AG09319 (cell line): ENCODE measurements at places on chromosomes 3 and 15.

- no peak for DNase-seq
Measured at GRCh38 chr3:61892891-61893290, 331.5 kb downstream of the PTPRG start.

DNA sequence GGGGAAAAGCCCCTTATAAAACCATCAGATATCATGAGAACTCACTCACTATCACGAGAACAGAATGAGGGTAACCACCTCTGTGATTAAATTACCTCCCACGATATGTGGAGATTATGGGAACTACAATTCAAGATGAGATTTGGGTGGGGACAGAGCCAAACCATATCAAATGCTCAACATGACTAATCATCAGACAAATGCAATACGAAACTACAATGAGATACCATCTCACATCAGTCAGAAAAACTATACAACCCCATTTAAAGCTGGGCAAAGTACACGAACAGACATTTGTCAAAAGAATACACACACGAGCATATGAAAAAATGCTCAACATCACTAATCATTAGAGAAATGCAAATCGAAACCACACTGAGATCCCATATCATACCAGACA lies 67.7 kb downstream of the SCAPER start:
- DNase-seq: no peak

DNA sequence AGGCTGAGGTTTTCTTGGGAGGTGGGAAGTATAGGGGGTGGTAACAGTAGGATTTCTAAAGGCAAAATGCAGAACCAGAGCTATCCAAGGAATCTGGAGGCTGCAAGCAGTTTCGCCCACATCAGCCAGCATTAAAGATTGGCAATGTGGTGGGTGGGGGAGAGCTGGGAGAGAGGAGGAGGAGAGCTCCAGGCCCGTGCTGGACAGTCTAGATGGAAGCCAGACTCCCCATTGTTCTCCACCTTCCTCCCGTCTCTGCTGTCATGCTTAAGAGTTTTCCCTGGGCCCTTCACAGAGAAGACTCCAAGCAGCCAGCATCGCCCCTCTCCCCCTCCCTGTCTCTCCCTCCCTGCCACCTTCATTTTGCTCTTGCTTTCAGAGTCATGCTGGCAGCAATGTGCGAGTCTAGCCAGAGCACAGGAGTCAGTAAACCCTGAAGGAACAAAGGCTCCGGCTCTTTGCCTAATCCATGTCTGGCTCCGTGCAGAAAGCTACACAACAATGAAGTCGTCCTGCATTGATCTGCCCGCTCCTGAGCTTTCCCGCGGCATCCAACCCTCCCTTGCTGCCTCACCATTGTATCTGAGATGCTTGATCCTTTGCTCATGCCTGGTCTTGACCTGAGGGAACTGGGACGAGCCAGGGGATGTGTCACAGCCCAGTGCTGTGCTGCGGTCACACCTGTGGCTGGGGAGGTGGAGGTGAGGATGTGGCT lies 282.9 kb downstream of the NTRK3 start:
- DNase-seq: no peak

DNA sequence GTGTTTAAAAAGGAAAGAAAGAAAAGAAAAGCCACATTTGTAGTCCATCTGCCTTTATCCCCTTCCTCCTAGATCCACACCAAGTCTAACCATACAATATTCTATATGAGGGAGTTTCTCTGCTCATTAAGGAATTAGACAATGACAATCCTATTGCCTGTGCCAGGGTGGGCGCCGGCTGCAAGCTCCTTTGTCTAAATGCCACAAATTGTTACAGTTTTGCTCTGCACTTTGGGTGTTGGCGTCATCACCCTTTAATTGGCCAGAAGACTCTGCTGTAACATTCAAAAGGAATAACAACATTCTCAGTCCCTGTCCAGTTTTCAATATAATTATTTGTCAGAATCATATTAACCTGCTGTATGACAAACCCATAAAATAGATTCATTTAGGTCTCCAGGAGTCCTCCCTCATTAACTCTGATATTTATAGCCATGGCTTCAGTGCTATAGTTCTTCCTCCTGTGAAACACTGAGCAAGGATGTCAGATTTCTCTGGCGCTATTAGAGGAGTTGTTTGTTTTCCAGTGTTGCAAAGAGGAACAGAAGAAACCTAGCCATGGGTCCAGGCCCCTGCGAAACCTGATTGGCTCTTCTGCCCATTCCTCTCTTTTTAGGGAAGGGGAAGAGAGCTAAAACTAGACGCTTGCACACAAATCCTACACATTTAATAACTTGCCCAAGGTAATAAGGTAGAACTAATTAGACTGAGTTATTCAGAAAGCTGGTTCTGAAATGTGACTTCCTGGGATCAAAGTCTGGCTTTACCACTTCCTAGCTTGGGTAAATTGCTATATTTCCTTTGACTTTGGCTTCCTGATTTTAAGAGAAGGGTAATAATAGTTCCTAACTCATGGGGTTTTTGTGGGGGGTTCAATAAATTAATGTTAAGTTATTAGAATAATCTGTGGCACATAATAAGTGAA lies 112.4 kb downstream of the CD47 start:
- no peak for DNase-seq

GRCh38 chr3:171200052-171200749 lies 173.7 kb upstream of the SLC2A2 start:
- DNase-seq: no peak

DNA sequence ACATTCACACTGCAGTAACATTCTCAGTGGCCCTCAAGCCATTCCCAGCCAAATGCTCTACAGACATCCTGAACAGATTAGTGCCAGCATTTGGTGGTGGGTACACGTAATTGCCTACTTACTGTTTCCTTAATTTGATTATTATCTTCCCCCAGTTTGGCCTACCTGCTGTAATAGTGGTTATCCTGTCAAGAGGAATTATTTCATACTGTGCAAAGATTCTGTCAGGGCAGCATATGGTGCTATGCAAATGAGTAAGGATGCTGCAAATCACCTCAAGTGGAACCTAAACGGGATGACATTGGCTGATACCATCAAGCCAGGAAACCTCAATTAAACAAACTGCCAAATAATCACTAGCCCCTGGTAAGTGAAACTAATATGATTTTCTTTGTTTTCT lies 88.7 kb downstream of the SEMA6D start:
- no peak for DNase-seq

DNA sequence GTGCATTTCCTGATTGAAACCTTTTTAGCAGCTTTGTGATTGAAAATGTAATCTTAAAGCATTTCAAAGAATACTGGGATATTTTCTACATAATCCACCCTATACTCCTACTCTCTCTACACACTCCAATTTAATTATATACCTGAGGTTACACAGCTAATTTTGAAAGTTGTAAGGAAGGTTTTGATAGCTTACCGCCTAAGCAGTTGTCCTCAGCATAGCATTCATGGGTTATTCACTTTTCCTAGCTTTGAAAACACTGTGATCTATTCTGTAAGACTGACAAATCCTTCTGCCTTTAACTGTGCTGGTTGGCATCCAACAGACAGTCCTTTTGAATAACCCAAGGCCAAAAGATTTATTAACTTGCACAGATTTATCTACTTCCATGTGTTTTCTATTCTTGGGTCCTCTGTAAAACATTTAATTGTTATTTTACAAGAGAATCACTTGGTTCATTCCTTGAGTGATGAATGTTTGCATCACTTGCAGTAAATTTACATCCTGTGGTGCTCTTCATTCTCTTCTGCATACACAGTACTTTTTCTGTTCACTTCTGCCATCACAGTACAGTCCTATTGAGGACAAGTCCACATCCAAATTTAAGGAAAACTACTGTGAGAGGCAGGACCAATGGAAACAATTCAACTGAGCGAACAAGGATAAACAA lies 44.8 kb downstream of the SERPINI1 start:
- DNase-seq: no peak
